Esophagus squamous epithelium (tissue), 5 donors: ENCODE measurements at places on chromosomes 1 and 21.

GRCh38 chr1:32240140-32240951, 6.7 kb upstream of the FAM167B start:
- DNase-seq: no peak

DNA sequence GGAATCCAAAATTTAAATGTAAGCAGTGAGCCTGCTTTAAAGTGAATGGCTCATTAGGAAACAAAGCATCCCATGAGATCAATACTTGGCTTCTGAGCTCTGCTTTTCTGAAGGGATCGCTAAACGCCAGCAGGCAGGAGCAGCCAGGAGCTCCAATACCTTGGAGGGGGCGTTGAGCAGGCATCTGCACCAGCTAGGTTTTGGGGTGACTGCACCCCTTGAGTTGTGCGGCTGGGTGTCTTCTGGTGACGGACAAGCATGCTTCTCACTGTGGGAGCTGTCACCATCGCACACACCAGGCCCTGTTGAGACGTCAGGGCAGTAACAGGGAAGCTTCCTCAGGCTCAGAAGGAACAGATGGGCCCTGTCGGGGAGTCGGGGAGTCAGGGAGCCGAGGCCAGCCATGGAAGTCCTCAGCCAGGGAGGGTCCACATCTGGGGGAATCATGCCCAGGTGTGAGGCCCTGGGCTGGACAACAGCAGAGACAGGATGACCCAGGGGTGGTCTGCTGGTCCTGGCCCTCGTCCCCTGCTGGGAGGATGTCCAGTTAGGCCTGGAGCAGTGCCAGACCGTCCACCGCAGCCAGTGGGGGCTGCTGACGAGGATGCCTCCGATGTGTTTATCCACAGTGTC, 57.9 kb upstream of the ADARB1 start:
- DNase-seq: no peak

- DNase-seq: no peak
Observed at GRCh38 chr1:77888781-77889642, 588 bp downstream of the NEXN start.

DNA sequence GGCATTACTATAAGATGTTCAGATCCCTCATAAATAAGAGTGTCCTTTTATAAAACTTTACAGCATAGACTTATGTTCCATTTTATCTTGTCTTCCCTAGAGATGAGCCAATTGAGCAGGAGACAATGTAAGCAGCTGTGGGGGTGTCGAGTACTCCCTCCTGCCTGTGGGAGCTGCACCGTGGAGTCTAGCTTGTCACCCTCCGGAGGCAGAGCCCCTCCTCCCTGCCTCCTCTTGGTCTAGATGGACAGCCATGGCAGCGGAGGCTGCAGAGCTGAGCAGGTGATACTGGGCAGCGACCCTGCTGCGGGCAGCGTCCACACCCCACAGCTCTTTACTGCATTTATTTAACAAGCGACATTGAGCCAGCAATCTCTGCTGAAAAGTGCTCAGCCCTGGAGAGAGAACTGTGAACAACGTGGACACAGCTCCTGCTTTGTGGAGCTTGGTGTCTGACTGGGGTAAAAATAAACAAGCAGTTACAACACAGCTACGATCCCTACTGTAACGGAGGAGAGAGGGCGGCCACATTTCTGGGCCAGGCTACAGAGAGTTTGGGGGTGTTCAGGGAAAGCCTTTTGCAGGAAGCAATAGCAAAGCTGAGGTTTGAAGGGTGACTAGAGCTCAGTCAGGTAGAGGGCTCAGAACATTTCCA, 12.8 kb upstream of the KIF21B start:
- no peak for DNase-seq

GRCh38 chr1:168178638-168179437, at the start of gene TIPRL:
Gene TIPRL (plus strand): TSS chr1:168178962. CDS start chr1:168179078, 116 bp downstream.
- peak; percentile 68 for DNase-seq

DNA sequence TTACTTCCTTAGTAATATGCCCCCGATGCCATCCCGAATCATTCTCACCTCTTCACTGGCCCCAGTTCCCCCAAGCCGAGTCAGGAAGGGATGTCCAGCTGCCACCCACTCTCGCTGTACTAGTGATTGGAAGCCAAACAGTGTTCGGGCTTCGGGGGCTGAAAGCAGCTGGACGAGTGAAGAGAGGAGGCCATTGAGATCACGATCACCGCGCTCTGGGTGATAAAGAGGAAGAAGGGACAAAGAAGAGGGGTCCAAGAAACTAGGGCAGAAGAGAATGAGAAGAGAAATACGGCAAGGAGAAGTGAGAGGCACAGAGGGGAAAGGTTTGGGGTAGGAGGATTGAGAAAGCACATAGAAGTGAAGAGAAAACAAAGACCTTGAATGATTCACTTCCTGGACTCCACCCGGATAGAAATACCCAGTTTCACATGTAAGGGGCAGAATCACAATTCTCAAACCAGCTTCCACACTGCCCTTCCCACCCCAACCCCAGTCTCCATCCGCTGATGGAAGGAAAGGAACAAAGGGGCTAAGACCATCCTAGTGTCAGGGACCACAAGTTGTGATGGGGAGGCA, 3.7 kb upstream of the SF3B4 start:
- DNase-seq: no peak

GRCh38 chr1:162954824-162955223, 93.8 kb upstream of the CCDC190 start:
- no peak for DNase-seq

DNA sequence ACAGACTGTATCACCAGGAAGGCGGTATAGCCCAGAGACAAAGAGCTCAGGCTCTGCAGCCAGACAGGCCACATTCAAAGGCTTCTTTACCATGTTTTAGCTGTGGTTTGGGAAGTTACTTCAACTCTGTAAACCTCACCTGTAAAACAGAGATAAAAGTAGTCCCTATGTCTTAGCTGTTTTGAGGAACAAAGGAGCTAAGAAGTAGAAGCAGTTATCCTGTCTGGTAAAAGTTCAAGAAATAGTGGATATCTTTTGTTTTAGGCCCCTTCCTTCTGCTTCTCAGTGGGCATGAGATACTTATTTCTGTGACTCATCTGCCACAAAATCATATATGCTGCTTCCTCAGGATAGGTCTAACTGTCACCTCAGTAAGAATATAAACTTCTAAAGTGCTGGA, 6.5 kb downstream of the CD34 start:
- no peak for DNase-seq

- no peak for DNase-seq
Observed at GRCh38 chr1:111516005-111516535, 12.6 kb upstream of the ADORA3 start.

- no peak for DNase-seq
Observed at GRCh38 chr1:48062353-48062752, 65.2 kb upstream of the TRABD2B start.

- no peak for DNase-seq
Observed at GRCh38 chr1:19802269-19802668, 2.6 kb upstream of the TMCO4 start.

- no peak for DNase-seq
Observed at GRCh38 chr1:221457685-221458446, 284.0 kb downstream of the DUSP10 start.

DNA sequence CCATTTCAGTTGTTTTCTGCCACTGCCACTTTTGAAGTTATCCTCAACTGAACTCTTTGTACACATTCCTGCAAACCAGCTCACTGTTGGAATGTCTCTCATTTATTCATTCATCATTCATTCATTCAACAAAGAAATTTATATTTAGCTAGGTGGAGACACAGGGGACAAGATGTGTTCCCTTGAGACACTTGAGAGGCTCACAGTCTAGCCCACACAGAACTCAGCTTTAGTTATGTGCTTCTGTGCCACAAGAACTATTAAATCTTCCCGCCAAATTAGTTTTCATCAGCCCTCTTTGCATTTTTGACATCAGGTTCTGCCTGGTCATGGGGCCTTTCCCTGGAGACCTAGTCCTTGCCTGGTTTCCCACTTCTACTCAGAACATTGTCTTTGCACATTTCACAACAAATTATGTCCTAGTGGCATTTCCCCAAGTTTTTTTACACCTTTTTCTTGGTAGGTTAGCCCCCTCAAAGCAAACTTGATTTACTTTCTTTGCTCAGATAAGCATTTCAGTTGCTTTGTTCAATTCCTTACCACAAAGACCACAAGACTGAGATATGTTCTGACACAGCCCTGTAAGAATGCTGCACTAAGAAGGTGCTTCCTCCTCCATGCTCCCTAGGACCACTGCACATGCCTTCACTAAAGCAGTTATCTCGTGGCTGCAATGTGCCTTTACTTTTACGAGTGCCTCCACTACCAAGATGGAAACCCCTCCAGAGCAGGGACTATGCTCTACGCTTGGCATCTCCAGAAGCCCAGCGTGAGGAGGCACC, 31.0 kb downstream of the ILDR2 start:
- no peak for DNase-seq

DNA sequence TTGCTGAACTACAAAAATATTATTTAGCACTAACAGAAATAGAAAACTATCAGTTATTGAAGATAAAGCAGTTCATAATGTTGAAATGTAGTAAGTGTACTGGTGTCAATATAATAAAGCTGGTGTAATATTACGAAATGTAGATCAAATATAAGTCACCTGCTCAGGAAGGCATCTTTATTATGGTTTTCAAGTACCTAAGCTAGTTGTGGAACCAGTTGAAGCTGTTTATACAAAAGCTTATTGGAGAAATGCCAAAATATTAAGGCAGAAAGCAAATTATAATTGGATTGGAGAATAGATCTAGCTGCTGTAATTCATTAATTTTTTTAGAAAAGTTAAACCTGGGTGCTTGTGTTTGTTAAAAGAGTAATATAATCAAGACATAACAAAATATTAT, 6.2 kb upstream of the MARK1 start:
- no peak for DNase-seq

DNA sequence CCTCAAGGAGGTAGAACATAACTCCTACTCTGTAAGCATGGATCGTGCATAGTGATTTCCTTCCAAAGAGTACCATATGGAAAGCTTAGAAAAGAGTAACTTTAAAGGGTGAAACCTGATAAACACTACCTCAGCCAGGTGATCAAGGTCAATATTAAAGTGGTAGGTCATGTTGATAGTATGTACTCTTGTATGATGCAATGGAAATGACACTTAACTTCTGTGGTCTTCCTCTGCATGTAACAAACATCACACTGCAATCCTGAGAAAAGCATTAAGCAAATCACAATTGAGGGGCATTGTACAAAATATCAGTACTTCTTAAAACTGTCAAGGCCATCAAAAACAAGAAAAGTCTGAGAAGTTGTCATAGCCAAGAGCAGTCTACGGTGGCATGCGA, 83.8 kb downstream of the LEPR start:
- no peak for DNase-seq

DNA sequence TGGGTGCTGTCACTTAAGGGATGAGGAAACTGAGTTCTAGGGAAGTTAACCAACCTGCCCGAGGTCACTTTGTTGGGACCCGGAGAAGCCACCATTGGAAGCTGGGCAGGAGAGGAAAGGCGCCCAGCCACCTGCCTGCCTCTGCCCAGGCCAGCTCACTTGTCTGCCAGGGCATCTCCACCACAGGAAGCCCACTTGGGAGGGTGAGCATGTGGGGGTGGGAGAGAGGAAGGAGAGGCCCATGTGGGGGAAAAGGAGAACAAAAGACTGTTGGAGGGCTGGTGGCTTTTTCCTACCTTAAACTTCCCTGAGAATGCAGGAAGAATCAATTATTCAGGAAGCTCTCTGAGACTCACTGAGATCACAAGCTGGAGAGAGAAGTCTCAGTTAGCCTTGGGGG, 43.8 kb upstream of the SELENON start:
- DNase-seq: no peak

- DNase-seq: no peak
Observed at GRCh38 chr21:15754640-15755039, 24.9 kb downstream of the USP25 start.

DNA sequence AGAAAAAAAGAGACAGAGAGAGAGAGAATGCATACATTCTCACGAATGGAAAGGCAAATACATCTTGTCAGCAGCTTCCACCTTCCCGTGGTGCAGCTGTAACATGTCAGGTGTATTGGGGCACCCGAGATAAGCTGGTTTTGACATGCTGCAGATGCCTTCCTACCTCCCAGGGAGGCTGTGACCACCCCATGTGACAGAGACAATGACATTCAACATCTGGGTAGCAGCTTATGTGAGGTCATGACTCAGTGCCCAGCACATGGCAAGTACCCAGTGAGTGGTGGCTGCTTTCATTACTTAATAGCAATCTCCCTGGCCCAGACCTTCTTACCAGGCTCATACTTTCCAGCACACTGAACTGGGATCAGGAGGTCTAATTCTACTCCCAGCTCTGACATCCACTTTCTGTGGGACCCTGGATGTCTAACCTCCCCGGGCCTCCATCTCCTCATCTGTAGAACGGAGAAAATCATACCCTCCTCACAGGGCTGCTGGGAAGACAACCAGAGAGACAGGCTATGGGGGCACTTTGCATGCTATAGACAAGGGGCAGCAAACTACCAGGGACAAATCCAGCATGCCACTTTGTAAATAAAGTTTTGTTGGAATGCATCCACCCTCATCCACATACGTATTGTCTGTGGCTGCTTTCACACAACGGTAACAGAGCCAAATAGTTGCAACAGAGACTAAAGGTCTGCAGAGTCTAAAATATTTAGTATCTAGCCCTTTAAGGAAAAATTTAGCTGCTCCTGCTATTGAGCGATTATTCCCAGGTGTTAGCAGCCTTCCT, 38.5 kb upstream of the ZBTB40 start:
- DNase-seq: no peak

- DNase-seq: no peak
Observed at GRCh38 chr21:37684547-37684946, 231.7 kb downstream of the KCNJ6 start.

GRCh38 chr21:28674763-28675162, 317.9 kb downstream of the LTN1 start:
- DNase-seq: no peak

DNA sequence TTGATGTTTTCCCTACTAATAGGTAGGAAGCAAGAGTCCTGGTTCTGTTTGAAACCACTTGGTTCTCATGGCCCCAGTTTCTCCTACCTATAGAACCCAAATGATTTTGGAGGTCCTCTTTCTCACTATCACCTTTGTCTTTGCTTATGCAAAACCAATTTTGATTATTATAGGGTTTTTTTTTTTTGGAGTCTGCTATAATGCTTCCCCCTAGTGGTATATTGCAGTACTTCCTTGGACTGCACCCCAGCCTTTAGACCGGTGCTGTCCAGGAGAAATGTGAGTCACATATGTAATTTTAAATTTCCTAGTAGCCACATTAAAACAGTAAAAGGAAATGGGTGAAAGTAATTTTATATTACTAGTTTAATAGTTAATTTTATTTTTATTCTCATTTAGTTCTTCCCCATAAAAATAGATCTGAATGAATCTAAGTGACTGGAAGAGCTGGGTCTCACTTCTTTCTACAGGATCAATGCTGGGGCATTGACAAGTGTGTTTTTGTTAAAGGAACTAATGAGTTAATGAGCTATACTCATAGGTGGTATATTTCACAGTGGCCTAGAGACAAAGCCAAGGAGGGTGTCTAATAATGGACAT, 10.6 kb downstream of the FCMR start:
- DNase-seq: no peak
